ENCODE measurements at places on chromosomes 12 and 14.
A peak's percentile ranks its signal among the peaks of the same experiment; 100 is the strongest.

GRCh38 chr12:76123259-76124212 lies 39.1 kb upstream of the NAP1L1 start:
- no peak for DNase-seq

DNA sequence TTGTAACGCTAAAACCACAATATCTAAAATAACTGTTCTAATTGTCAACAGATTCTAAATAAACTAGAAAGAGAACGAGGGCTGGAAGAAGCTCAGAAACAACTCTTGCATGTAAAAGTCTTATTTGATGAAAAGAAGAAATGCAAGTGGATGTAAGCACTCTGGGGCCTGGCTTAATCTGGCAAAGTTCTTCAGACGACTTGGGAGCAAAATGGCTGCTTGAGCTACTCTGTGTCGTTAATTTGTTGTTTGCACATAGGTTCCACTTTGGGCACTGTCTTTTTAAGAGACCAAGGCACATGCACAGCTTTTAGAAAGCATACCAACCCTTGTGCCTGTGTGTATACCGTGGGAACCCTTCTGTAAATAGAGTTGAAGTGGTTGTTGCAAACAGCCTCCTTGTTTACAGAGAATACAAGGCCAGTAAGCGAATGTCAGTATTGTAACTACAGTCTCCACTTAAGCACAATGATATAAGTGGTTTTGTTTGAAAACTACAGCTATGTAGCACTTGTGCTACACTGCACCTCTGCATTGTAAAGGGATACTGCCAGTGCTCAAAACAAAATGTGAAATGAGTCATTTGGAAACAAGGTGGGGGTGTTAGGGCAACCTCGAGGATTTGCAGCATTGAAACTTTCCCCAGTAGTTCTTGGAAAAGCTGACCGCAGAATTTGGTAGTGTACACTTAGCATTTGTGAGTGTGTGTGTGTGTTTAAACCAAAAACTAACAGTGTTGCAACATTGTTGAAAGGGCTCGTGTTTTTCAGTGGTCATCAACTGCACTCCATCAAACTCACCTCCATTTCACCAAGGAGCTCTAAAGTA lies 154.3 kb downstream of the CEP83 start:
- DNase-seq: no peak

DNA sequence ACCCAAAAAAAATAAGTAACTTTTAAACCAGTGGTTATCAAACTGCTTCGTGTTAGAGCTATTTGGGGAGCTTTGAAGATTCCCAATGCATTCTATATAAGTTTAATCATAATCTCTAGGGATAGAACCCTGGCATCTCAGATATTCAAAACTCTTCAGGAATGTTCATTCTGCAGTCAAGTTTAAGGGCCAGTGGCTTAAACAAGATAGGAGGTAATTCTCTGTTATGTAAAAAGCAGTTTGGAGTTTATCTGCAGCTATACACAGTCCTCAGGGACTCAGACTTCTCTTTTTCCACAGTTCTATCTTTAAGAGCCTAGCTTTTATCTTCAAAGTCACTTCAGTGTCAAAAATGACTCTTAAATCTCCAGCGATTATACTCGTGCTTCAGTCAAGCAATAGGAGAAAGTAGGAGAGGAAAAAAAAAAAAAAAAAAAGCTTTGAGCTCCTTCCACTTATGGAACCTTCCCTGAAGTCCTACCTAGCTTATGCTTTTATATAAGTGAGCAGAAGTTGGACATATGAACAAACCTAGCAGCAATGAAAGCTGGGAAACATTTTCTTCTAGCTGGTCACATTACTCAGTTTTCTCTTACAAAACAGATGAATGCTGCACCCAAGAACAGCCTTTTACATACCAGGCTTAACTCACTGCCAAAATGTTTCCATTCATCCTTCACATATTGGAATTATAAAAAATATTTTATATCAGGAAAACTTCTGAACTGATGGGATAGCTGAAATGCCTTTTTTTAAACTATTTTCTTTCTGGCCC lies 302.8 kb downstream of the FSCB start:
- no peak for DNase-seq

- DNase-seq: peak; percentile 73
These were observed 44.7 kb upstream of the FBRSL1 start for GRCh38 chr12:132444957-132445883.

GRCh38 chr12:28618171-28618570 lies 427.9 kb downstream of the CCDC91 start:
- DNase-seq: no peak

DNA sequence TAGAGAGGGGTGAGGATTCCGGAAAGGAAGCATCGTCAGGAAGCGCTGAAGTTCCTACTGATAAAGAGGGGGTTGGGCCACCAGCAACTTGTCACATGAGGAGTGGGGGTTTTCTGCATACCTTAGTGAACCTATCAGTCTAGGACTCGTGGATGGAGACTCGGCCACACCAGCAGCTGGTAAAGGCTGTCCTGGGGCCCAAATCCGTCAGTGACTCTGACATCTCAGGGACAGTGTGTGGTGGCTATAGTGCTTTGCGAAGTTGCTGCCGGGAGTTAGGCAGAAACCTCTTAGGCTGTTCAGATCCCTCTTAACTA lies 16.4 kb downstream of the RNASE2 start:
- DNase-seq: no peak
